ENCODE measurements at places on chromosomes 6 and 20.

- DNase-seq: no peak
Measured at GRCh38 chr6:155253337-155253736, 10.5 kb upstream of the CLDN20 start.

GRCh38 chr20:17854307-17854903 is 114.2 kb downstream of the SNX5 start:
- no peak for DNase-seq

- no peak for DNase-seq
Measured at GRCh38 chr6:95629551-95629950, 52.2 kb downstream of the MANEA start.

DNA sequence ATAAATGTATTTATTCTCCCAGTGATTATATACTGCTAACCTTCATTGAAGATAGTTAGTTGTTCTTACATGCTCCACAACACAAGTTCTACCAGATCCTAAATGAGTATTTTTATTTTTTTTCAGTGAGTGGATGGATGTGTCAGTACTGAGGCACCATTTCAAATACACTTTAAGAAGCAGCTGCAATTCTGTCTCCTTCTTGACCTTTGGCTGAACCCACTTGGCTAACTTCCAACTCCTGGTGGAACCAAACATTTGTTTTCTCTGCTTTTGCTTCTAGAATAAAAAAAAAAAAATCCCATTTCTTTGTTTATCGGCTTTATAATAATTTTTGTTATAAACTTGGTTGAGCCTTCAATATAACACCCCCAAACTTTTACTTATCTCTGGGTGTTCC is 458.3 kb upstream of the MAP3K7 start:
- DNase-seq: no peak

Data from Jurkat, Clone E6-1 (cell line).